ENCODE measurements at places on chromosomes 7 and 10.

- no peak for DNase-seq
Measured at GRCh38 chr7:133353775-133354174, 100.9 kb downstream of the EXOC4 start.

GRCh38 chr7:116222501-116222900, 12.2 kb downstream of the TES start:
- no peak for DNase-seq

DNA sequence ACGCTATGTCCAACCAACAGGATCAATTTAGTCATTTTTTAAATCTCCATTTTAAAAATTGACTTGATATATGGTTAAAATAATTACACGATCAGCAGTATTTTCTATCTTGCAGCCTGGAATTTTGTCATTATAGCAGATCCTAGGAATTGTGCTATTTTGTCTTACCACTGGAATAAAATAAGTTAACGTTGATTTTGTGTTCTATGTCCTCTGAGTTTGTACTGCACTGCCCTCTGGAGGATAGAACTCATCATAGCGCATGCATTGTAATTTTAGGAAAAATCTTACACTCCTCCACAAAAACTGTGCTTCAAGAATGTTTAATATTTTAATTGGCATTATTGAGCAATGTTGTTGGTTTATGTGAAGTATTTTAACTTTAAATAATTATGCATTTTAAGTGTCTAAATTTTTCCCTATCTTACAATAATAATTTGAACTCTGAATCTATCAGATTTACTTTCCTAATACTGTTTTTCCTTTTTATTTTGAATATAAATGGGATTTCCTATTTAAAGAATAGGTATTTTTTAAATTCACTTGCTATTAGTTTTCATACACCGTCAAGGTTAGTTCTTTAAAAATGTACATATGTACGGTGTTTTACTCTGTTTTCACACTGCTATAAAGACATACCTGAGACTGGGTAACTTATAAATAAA, 220.1 kb downstream of the PPP1R3A start:
- no peak for DNase-seq

- DNase-seq = no peak
Measured at GRCh38 chr10:35558276-35558675, 46.9 kb upstream of the GJD4 start.

- no peak for DNase-seq
Measured at GRCh38 chr7:35825974-35826373, 25.1 kb downstream of the SEPTIN7 start.

DNA sequence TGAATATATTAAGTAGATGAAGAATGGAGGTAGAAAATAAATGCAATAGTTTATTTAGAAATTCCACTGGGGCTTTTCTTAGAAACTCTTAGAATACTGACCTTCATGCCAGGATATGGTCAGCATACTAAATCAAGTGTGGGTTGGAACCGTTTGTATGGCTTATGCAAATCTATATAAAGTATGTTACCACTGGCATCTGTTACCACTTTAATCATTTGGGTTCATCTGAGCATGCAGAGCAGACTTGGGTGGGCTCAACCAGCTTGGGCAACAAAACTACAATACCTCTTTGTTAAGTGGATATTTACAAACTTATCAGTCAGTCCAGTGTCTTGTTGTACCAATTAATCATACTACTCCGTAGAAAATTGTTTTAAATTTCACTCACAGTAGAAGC, 125.8 kb downstream of the CRPPA start:
- no peak for DNase-seq

- no peak for DNase-seq
Measured at GRCh38 chr7:41889040-41889439, 186.2 kb upstream of the INHBA start.

- DNase-seq = no peak
Measured at GRCh38 chr10:71436268-71437125, 39.8 kb downstream of the CDH23 start.

DNA sequence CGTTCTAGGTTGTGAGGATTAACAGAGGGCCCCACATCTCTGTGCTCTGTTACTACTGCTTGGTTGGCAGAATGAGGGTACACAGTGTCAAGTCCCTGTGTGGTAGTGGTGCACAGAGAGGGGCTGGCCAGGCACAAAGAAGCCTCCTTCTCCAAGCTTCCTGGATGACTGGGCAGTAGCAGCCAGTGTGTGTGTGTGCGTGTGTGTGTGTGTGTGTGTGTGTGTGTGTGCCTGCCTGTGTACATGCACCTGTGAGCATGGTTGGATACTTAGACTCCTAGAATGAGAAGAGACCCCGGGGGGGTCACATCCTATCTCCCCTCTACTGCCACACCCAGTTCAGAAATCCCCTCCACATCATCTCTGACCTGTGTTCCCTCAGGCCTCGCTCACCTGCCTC, 146.7 kb upstream of the UNC5B start:
- DNase-seq = no peak

DNA sequence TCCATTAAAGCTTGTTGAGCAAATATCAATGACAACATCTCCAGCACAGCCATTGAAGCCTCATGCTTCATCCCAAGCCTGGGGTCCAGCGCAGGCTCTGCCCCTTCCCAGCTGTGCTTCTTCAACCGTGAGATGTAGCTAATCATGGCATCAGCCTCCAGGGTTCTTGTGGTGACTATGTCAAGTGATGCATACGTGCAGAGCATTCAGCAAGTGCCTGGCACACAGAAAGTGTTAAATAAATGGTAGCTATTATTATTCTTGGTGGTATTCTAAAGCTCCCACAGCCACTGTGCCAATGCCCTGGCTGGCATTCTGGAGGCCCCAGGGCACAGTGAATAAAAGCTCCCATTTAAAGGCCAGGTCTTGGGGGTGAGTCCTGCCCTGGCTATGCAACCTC, 146.6 kb downstream of the WDR11 start:
- no peak for DNase-seq

DNA sequence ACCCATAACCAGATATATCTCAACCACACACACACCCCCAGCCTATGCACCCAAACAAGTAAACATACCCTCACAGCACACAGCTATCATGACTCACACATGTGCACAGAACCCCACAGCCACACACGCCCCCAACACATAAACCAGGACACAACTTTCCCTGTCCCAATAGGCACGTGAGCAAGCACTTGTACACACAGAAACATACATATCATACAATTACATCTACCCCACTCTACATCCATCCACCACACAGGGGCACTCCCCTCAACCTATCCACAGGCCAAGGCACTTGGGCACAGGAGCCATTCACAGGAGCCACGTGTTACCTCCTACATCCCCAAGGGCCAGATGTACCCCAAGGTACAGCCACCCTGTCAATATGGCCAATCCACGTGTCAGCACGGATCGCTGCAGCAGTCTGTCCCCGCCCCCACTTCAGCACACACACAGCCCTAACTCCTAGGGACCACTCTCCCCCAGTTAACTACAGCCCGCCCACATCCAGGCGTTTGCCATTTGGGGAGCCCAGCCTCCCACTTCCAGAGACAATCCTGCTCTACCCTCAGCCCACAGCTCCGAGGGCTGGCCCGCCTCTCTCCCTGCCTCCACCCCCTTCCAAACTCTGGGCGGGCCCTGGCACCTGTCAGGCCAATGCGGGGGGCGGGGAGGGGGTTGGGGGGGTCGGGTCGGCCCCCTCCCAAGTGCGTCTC, 163.5 kb downstream of the SH3PXD2A start:
- no peak for DNase-seq

DNA sequence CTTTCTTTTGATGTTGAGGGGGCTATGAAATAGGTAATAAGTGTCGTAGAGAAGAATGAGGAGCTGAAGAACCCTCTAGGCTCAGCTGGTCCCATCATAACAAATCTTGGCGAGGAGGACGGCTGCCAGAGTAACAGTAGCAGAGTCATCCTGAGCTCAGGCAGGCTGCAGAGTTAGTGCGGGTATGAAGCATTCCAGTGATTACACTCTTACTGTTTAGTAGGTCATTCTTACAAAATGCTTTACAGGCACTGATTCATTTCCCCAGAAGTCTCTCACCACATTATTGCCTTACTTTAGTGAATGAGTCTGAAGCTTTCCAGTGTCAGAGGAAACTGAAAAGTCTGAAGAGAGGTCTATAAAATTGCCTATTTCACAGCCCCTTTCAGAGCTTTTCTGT, 43.9 kb upstream of the GPR158 start:
- no peak for DNase-seq

- no peak for DNase-seq
Measured at GRCh38 chr10:16770141-16770540, 47.1 kb downstream of the RSU1 start.

DNA sequence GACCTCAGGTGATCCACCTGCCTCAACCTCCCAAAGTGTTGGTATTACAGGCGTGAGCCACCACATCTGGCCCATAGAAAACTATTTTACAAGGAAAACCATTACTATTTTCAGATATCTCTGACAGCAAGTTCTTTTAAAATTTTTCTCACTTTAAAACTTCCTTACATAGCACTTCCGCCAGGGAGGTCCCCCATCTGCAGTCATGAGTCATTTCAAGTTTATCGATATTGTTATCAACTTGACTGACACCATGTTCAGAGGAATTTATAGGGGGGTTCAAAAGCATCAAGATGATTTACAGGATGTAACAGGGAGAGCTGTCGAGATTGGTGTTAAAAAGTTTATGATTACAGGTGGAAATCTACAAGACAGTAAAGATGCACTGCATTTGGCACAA, 88.8 kb downstream of the NRBF2 start:
- no peak for DNase-seq

DNA sequence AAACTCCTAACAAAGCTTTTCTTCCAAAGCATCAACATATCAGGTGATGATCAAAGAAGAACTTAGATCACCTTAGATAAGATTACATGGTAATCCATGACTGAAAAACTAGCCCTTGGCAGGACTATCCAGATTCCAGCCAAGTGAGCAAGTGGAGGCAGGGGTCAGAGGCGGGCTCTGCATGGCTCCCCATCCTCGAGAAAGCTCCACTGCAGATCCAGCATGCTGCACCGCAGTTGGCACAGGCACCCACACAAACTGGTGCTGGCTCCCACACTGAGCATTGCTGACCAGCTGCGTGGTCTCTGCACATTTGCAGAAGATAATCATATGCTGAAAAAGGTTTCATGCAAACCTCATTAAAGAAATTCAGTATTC, 10.1 kb downstream of the PSAP start:
- DNase-seq = no peak

- no peak for DNase-seq
Measured at GRCh38 chr7:15209429-15209828, 306.9 kb upstream of the DGKB start.

DNA sequence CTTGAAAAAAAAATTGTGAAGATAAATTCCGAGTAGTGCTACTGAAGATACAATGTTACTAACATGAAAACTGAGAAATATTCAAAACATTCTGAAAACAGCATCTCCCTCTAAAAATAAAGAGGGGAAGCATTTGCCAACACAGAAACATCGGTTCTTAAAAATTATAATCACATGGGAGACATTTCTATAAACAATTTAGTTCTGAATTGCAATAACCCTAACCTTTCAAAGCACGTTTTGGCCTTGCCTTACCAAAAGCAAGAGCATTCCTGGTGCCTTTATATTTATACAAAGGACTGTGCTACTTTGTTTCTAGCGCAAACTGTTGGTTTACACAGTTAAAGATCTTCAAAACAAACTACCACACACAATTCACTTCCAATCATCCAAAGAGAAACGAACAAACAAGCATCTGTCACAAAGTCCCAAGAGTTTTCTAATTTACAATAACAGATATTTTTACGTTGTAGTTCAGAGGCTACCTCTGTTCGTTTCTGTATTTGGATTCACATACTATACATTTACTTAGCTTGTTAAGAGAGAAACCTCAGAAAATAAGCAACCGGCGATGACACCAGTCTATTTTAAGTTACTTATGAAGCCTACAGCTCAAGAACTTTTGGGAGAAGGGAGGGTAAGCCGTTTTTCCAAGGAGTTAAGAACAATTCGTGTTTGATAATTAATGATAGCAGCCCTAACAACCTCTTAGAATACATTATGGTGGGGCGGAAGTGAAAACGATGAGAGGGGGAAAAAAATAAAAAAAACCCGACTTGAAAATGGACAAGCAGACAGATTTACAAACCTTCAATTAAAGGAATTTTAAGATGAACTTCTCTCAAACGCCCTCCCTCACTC, 1.3 kb downstream of the ABI1 start:
- no peak for DNase-seq

DNA sequence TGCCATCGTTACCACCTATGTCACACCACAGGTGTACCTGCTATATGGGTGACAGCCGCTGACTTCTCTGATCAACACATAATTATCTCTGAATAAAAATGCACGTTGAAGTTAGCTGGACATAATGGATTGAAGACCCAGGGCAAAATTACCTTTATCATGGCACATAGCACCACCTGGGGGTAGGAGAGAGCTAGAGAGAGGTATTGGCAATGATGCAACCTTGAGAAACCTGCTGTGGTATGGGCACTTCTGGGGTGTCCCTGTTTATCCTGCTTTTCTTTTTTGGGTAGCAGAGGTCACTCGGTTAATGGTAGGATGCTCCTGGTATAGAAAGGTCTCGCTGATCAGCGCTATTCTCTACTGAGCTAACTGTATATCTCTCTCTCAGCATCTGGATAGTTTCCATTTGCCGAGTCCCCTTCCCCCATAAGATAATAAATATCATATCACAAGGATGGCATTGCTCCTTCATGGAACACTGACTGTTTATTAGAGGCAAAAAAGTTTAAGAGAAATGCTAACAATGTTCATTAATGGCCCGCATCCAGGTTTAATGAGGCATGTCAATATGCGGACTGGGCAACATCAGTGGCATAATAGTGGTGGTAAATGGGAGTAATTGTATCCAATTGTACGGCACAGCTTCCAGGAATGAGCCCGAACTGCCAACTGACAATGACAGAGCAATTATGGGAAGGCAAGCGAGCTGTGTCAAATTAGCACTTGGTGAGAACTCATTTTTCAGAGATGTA, 323.1 kb downstream of the TFEC start:
- no peak for DNase-seq

GRCh38 chr7:37360484-37360883, 88.2 kb downstream of the ELMO1 start:
- no peak for DNase-seq

DNA sequence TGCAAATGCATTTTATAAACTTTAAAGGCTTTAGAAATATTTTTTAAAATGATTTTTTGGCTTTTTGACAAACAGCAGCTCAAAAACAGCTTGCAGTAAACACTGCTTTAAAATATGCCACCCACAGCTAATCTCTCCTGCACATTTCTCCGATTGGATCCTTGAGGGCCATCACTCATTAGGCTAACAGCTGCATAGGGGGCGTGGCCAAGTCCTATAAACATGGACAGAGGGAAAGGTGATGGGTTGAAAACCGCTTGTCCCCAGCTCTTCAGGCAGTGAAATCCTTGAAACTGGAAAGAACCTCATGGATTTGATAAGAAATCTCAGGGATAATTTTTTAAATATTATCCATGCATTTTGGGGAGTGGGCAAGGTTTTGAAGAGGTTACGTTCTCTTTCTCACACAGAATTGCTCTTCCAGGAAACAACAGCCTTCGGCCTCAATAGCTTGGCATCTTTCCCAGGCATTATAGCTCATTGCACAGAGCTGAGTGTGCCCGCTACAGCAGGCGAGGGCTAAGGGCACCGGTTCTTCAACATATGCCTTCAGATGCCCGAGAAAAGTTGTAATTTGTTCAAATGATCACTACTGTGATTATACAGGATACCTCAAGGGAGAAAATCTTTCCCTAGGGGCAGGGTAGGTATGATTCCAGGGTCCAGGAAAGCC, 1.7 kb downstream of the PLEKHS1 start:
- DNase-seq = no peak

- DNase-seq = no peak
Measured at GRCh38 chr10:13788711-13789447, 202.1 kb downstream of the PRPF18 start.
